CD8-positive, alpha-beta T cell (primary cell): ENCODE measurements at places on chromosomes 2 and 18. TPM values are rescaled to one million over a fixed set of nuclear protein-coding genes. Genes with fewer than 3 reads are reported as not detected.

DNA sequence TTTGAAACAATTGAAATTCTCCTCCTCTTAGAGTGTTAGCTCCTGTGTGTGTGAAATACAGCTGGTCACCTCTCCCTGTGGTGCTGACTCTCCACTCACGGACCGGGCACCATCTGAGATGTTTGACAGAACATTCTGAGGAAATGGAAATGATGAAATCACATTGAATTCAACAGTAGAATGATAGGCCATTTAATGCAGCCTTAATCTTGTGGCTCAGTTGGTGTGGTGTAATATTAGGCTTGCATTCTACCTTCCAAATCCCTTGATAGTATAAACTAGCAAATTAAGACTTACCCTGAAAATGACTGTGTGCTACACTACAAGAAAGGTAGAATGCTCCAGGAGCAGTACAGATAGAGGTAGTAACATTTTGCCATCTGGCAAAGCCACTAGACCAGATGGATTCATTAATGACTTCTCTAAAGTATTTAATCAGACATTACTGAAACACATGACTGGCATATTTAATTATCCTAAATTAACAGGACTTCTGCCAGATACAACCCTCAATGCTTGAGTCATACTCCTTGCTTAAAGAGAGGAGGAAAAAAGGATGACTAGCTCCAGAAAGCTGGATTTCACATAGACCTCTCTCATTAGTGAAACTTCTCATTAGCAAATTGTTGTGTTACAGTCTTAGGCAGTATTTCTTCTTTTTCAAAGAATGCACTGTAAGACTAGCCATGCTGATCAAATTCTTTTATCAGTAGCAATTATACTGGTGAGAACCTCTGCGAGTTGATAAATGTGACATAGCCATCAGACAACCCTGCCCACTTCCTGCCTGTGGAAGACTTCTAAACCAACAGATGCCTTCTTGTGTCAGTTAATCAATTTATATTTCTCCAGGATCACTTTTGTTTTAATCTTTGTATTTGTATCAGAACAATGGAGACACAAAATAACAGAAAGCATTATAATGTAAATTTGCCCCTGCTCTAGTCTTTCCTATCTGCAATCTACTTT lies 80.6 kb downstream of the EML6 start:
- no peak for DNase-seq

- no peak for DNase-seq
These were observed 61.6 kb upstream of the TACR1 start for GRCh38 chr2:75260946-75261345.

The NOL4 gene
- not detected for total RNA-seq

DNA sequence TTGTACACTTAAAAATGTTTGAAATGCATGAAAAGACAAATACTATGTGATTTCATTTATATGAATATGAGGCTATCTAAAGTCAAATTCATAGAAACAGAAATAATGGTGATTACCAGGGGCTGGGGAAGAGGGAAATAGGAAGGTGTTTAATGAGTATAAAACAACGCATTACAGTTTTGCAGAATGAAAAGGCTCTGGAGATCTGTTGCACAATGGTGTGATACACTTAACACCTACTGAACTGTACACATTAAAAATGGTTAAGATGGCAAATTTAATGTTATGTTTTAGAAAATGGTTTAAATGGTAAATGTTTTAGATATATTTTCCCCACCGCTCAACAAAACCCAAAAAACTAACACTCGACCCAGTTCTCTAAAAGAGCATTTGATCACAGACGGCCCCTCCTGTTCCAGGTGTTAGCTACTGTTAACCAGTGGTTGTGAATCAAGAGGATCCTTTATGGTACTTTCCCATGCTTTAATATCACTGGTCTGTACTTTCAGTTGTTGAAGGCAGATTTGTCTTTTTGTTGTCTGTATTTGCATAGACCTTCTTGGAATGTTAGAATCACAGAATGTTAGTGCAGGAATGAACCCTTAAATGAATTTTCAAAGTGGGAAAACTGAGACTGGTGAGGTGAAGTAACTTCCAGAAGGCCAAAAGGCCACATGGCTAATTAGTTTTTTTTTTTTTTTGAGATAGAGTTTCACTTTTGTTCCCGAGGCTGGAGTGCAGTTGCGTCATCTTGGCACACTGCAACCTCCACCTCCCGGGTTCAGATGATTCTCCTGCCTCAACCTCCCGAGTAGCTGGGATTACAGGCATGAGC lies 10.2 kb downstream of the RAB10 start:
- no peak for DNase-seq

- DNase-seq, result no peak
These were observed 12.6 kb downstream of the CNDP1 start for GRCh38 chr18:74546751-74547530.

DNA sequence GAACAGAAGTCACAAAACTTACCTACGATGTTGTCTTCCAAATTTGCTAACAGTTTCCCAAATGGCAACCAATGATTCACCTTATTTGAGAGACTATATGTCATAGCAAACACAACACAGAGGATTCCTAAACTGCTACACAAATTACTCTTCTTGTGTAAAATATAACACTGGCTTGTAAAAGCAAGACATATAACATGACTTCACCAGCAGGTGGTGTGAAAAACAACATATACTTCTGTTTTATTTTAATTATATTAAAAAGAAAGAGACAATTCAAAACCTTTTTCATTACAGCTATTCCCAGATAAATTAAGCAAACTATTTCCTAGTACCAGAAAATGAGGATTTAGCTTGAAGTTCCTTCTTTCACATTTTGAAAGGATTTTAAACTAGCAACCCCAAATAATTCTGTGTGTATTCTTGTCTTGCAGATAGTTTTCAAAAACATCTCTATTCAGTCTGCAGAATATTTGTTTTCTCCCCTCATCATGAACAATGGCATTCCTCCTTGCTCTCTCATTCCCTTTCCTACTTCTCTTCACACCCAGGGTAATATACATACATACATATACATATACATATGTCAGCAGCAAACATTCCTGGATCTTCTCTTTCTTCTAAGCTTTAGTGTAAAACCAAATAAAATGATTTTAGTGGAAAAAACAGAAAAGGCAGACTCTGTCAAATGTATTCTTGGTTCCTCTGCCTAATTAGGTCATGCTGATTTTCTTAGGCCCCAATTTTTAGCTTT lies 62.1 kb downstream of the SCN3A start:
- no peak for DNase-seq

DNA sequence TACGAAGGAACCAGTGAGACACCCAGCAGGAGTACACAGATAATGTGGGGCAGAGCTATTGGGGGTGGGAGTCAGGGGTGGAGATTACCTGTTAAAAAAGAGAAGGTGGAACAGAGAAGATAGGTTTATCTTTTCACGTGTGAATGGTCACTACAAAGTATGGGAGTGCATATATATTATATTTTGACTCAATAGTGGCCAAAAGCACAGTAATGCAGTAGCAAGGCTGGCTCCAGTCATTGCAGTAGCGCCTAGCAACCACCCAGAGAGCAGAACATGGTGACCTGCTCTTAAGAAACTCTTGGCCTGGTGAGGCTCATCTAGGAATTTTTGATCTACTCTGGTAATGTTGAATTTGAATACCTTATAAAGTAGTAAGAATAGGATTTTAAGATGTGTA lies 1.0 kb downstream of the IMPACT start:
- no peak for DNase-seq
